Central memory CD8-positive, alpha-beta T cell (primary cell): ENCODE measurements at places on chromosomes 5 and 9.

- H3K27ac ChIP-seq = no peak overlapping the region
- no peak overlapping the region for H3K4me3 ChIP-seq
- H3K36me3 ChIP-seq = no peaks in the 10 kb centered on the region
- DNase-seq = no peak
These were observed 166.5 kb downstream of the LPAR1 start for GRCh38 chr9:110871736-110872135.

DNA sequence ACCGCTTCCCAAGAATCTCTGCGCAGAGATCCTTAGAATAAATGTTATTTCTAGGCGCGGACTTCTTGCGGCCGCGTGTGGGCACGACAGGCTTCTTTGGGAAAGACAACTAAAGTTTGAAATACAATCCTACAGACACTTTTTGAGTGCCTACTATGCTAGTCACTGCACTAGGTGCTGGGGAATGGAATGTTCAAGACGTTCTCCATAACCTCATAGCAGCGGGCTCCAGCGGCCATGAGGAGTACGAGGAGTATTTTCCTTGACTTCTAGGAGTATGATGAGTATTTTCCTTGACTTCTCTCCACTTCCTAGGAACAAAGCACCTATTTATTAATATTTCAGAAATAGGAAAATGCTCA lies 636 bp upstream of the PWWP2A start:
- DNase-seq = no peak
- peaks cover 20% of the 10 kb centered on the region for H3K36me3 ChIP-seq
- H3K4me3 ChIP-seq = peak overlapping the region; percentile 86

GRCh38 chr5:17441351-17441750 lies 56.7 kb upstream of the TAF11L2 start:
- DNase-seq = no peak
- no peaks in the 10 kb centered on the region for H3K4me1 ChIP-seq
- H3K4me3 ChIP-seq = no peak overlapping the region
- H3K36me3 ChIP-seq = no peaks in the 10 kb centered on the region

GRCh38 chr9:23041466-23041865 lies 594.8 kb downstream of the DMRTA1 start:
- no peaks in the 10 kb centered on the region for H3K27me3 ChIP-seq
- H3K4me3 ChIP-seq = no peak overlapping the region
- no peak overlapping the region for H3K27ac ChIP-seq
- no peaks in the 10 kb centered on the region for H3K36me3 ChIP-seq
- no peak for DNase-seq
